Hematopoietic multipotent progenitor cell treated with erythropoietin and hydrocortisone succinate and interleukin-3 and kit ligand, for 8 days (in vitro differentiated cells): ENCODE measurements at places on chromosomes 7 and 10.

DNA sequence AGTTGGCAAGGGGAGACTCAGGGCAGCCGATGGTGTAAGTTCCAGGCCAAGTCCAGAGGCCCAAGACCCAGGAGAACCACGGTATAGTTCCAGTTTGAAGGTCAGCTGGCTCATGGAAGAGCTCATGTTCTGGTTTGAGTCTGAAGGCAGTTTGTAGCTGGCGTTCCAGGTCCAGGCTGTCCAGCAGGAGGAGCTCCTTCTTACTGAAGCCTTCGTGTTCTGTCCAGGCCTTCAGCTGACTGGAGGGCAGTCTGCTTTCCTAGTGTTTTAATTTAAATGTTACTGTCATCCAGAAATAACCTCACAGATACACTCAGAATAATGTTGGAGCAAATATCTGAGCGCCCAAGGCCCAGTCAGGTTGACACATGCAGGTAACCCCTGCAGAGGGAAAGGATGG lies 4.2 kb downstream of the SUN1 start:
- peak; percentile 42 for DNase-seq

DNA sequence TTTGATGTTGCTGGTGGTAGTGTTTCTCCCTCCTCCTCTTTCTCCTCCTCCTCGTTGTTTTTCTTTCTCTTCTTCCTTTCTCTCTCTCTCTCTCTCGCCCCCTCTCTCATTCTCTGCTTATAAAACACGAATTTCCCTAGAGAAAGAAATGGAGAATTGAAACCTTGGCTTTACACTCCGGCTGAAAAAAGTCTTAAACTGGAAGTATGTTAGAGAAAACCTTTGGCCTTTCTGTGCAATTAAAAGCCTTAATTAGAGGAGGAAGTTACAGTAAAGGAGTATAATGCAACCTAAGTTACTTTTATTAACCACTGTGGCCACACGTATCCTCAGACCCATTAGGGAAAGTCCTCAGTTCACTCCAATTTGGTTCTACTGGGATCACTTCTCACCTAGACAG lies 501.7 kb upstream of the SORCS1 start:
- no peak for DNase-seq

- DNase-seq: no peak
Observed at GRCh38 chr7:29879609-29880008, 73.3 kb downstream of the WIPF3 start.

- no peak for DNase-seq
Observed at GRCh38 chr10:84522612-84523462, 194.4 kb downstream of the CCSER2 start.

DNA sequence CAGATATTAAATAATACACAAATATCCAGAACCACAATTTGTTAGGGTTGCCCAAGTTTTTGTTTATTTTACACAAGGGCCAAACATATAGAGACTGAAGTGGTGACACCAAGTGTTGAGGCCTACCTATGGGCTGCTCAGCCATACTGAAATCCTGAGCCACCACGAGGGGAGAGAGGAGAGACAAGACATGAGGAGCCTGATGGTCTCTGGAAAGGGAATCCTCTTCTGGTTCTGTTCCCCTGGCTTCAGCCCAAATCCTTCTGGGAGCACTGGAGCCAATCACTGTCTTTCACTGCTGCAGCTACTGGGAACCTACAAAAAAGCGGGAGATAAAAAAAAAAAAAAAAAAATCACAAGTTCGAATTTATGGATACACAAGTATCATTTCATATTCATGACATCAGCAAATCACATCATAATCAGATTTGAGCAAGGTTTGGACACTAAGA lies 1.9 kb downstream of the SKIDA1 start:
- no peak for DNase-seq

DNA sequence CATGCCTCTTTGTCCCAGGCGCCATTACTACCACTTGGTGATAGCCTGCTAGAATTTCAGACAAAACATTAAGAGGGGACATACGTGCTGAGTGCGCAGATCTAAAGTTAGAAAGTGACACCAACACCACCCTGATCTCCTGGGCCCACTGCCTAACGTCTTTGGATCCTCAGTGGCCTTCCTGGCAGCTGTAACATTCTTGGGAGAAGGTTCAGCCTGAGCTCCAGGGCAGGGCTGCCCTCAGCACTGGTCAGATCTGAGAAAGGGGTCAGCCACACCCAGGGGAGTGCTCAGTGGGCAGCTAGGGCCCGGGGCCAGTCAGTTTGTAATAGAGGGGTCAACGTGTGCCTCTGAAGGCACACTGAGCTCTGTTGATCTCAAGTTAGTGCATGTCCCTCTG lies 48.4 kb downstream of the ZCCHC24 start:
- no peak for DNase-seq

- DNase-seq: no peak
Observed at GRCh38 chr10:97356318-97356914, 21.9 kb upstream of the FRAT2 start.

GRCh38 chr10:285216-285615 lies 150.0 kb downstream of the ZMYND11 start:
- no peak for DNase-seq

DNA sequence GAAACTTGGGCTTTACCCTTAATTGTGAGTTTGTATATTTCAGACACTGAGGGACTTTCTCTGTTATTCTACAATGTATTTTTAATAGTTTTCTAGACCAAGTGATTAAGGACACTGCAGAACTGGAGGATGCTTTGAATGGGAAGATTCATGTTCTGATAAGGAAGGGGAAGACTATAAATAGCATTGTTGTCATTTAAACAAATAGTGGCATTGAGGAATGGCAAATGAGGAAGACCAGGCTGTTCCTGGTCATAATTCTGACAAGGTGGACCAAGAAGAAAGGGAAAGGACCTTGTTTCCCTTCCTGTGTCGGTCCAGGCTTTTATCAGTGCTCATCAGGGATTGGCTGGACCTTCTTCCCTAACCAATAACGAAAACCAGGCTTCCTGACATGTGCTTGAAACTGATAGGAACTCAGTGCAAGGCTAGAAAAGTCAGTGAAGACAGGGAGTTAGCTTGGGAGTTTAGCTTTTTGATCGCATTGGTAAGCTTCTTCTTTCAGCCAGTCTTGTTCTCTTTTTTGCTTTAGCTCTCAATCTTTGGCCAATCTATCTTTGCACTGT lies 116.2 kb downstream of the ITGA8 start:
- DNase-seq: peak; percentile 33

GRCh38 chr7:11332865-11333228 lies 359.2 kb downstream of the PHF14 start:
- no peak for DNase-seq

DNA sequence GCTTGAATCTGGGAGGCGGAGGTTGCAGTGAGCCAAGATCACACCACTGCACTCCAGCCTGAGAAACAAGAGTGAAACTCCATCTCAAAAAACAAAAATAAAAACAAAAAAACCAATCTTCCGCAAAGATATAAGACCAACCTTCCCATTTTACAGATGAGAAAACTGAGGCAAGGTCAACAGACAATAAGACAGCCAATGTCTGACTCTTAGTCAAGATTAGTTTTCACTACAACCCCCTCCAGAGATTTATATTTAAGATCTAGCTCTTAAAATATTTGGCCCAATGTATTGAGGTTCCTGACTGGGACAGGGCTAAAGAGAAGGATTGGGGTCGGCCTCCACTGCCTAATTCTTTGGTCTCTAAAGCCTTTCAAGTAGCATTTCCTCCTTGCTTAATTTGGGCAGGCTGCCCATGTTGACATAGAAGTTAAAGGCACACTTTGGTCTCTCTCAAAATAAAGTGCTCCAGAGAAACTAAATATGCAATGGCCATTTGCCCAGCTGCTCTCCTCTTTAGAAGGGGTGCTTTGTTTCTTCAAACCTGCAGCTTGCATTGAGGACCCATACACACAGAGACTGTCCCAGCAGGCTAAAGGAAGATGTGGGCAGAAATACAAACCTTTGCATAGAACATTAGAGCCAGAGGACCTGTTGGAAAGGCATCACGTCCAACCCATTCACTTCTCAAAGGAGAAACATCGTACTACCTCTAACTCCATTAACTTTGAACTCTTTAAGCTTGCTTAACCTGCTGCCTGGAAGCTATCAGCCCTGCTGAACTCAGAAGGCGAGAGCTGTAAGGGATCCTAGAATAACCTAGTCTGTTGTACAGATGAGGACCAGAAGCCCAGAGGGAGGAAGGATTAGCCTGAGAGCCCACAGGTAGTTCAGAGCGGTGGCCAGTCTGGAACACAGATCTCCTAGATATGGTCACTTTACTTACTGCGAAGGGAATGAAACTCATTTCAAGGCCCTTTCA lies 3.9 kb downstream of the TECTB start:
- DNase-seq: no peak

GRCh38 chr7:43652364-43652763 lies 69.5 kb downstream of the STK17A start:
- DNase-seq: no peak

GRCh38 chr7:92260248-92260781 lies 14.5 kb downstream of the ANKIB1 start:
- DNase-seq: no peak

GRCh38 chr7:150322114-150322832 lies 882 bp upstream of the LRRC61 start:
- DNase-seq: peak; percentile 81

DNA sequence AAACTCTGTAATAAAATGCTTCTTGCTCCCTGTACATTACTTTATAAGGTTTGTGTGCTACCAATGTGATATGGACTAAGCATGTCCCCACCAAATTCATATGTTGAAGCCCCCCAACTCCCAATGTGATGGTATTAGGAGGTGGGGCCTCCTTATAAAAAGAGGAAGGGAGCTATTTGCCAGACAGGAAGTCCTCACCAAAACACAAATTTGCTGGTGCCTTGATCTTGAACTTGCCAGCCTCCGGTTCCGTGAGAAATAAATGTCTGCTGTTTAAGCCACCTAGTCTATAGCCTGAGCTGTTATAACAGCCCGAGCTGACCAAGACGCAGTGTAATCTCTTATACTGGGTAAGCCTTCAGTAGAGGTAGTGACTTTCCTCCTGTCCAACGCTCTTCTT lies 114.5 kb downstream of the INHBA start:
- DNase-seq: no peak

- DNase-seq: peak; percentile 32
Observed at GRCh38 chr10:113680190-113681111, 739 bp downstream of the CASP7 start.

DNA sequence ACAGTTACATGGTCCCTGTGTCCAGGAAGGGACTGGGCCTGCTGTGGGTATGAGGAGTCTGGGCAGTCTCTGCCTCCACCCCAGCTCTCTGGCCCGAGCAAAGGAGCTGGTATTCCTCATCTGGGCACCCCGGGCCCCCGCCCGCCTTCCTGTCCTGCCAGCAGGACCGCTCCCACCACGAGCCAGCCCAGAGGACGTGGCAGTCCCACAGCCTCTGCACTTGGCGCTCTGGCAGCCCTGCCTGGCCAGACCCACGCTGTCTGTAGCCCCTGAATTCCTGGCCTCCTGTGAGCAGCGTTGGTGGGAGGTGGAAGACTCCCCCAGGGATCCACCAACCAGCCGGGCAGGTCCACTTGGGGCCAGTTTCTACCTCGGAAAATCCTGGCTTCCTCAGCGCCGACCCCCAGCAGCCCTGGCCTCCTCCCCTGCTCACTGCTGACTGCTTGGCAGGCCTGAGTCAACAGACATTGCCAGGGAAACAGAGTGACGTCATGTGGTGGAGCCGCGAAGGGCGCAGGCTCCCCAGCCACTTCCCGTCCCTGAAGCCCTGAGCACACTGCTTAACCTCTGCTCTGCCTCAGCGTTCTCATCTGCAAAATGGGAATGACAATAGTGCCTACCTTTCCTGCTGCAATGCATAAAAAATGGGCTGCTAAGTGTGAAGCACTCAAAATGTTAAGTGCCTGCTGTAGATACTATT lies 21.6 kb upstream of the LIMK1 start:
- DNase-seq: peak; percentile 54

GRCh38 chr10:51321980-51322379 lies 247.7 kb downstream of the PRKG1 start:
- DNase-seq: no peak

DNA sequence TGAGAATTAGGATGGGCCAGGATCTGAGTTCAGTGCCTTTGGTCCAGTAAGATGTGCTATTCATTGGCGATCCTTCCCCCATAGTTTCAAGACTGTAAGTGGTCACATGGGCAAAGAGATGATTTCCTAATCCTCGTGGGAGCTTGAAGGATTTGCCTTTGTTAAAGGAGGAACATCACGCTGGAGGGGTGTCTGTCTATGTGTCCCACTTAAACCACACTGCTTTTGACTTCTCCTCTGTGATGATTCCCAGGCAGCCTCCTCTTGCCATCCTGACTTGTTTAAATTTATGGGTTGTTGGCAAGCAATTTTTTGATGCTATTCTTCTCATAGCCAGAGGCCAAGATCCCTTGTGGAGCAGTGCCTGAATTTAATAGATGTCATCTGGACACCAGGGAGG lies 154.0 kb downstream of the TCF7L2 start:
- DNase-seq: no peak

DNA sequence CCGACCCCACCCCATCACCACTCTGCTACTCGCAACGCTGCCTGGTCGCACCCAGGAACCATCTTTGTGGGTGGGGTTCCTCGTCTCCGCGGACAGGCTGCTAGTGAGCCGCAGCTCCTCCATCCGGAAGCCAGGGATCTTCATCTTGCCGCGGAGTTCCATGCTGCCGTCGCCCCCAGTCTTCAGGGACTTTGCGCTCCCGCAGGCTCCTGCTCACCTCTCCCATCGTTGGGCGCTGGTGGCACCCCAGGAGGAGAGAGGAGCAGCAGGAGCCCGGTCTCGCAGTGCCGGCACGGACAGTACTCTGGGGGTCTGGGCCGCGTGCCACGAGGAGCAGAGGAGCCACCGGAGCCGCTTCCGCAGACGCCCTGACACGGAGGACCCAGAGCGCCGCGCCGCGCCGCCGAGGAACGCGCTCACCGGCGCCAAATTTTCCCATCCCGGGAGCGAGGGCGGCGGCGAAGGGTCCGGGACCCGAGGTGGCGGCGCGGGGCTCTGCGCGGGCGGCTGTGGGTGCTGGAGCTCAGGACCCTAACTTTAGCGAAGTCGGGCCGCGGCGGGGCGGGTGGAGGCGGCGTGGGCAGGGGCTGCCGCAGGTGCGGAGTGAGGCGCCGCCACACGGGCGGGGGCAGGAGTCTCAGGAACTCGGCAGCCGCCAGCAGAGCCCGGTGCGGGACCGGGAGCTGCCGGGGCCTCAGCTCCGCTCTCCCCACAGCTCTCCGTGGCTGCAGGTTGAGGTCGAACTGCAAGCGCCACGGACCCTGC lies 750.1 kb upstream of the SORCS1 start:
- DNase-seq: no peak

DNA sequence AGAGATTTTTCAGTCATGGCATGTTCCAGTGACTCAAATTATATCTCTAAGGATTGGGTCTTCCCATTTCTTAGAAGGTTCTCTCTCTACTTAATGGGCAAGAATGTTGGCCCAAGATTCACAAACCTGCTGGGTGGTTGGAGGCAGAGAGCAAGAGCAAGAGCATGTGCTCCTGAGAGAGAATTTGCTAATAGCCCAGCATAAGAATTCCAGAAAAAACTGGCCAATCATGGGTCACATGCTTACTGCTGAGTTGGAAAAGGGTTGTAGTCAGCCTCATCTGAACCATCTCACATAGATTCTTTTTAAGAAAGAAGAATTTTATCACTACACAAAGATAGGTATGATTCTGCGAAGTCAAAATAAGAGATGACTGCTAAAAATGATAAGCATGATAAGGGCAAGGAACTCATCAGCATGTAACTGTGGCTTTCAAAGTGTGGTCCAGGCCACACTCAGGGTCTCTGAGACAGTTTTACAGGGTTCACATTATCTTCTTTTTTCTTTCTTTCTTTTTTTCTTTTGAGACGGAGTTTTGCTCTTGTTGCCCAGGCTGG lies 8.2 kb upstream of the VCL start:
- DNase-seq: peak; percentile 39
